ENCODE measurements at places on chromosomes 12 and 14.

DNA sequence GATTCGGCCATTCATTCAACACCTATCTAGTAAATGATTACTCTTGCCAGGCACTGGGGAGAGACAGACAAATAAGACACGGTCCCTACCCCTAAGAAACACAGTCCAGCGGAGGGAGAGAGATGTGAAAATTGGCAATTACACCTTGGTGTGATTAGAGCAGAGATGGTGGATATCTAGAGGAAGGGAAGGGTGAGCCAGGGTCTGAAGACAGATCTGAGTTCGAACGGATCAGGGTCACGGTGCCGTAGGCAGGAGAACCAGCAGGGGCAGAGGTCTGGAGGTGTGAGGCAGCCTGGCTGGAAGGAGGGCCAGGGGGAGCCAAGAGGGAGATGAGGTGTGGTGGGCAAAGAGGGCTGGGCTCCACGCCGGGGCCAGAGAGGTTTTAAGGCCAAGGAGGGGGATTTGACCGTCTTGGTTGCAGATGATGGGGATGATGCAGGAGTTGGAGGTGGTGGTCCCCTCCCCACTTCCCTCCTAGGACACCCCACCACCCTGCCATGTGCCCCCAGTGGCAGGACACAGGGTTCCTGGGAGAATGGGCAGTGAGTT is 27.1 kb downstream of the FAM222A start:
- DNase-seq = no peak

DNA sequence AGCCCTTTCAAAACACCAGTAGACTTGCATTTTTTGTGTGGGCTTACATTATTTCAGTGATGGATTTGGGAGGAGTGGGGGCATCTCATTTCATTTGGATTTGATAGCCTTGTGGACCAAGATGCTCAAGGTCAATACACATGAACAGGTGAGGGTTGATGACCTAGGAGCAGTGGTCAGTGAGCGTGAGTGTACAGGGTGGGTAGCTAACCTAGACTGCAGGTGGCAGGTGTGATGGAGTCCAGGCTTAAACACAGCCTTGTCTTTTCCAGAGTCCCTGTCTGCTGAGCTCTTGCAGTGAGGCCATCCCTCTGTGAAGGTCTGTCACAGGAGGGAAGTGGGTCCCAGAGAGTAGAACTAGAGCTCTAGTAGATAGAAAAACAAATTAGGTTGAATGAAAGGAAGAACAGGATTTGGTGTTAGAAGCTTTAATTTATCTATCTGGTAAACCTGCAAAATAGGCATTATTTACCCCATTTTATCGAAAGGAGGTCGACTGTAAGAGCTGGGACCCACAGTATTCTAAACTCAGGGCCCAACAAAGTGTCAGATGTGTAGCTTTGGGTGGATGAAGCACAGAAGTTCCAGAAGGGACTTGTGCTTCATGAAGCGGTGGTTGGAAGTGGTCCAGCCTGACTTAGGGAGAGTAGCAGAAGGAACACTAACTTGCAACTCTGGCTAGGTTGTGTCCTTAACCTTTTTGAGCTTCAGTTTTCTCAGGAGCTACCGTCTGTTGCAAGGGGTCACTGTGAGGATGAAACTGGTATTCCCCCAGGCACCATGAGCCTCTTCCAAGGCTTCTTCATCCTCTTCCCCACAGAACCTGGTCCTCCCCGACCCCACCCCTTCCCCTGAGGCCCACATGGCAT is 18.2 kb downstream of the RPS6KL1 start:
- no peak for DNase-seq

GRCh38 chr12:82475211-82475610 is 116.9 kb downstream of the METTL25 start:
- DNase-seq = no peak

- no peak for DNase-seq
Observed at GRCh38 chr12:10214895-10215267, 2.2 kb downstream of the GABARAPL1 start.

DNA sequence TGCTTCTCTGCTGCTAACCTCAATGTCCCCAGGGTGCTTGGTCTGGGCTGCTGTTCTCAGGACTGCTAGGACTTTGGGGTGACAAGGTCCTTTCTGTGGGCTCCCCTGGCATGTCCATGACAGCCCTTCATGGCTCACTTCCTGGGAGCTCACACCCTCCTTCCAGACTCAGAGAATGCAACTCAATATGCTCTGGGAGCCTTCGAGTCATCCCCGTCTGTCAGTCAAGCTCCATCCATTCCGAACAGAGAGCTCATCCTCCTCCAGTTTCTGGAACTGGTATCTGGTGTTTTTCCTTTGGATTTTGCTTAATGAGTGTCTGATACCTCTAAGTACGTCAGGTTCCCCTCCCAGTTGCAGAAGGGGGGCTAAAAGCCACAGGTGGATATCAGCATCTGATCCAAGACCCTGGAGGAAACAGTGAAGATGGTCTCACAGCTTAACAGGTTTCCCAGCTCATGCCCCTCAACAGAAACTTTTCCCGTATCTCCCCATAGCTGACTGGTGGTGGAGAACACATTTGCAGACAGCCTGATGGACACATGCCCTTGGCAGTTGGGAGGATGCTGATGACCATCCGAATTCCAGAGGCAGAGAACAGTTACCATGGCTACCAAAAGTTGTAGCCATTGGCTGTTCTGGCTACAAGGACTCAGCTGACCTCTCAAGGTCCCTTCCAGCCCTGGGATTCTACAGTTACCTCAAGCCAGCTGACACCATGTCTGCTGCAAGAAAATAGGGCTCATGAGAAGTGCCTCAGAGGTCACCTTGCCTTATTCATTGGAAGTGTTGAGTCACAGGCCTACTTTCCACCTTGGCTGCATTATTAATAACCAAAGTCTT is 9.5 kb upstream of the RAB35 start:
- no peak for DNase-seq

DNA sequence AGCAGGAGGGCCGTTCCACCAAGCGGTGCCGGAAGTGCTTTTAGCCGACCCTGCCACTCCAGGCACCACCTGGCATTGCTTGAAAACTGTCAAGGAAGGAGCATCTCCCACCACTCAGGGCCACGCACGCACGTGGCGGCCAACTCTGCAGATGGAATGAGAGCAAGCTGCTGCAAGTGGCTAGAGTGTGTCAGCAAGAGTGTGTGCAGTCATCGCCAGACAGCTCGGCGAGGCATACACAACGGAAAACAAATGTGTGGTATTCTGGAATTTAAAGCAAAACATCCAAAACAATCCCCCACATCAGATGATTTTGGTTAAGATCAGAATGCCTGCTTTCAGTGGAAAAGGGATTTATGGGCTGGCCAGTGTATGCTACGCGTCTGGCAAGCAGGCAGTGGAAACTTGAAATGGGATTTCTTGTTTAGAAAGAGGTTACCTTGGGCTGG is 11.2 kb downstream of the CD9 start:
- DNase-seq = no peak

- DNase-seq = no peak
Observed at GRCh38 chr12:6180268-6181051, 19.7 kb upstream of the CD9 start.
